ENCODE measurements at places on chromosomes 16 and 17.

- DNase-seq = no peak
Measured at GRCh38 chr17:77907497-77908461, 50.7 kb upstream of the TNRC6C start.

DNA sequence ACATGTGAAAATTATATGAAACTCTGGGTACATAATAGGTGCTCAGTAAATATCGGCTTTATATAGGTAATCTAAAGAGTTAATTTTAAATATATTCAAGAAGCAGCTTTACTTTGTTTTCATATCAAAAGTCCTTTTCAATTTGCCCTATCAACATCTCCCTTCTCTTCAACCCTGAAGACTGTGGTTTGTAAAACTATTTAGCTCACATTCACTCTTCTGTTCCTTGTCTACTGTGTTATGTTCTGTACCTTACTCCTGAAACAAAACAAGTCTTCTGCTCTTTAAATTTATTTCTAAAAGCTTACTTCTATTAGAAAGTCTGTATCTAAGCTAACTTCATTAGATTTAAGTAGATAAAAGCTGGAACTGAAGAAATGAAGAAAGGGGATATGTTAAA, 301.7 kb upstream of the PMFBP1 start:
- DNase-seq = no peak

DNA sequence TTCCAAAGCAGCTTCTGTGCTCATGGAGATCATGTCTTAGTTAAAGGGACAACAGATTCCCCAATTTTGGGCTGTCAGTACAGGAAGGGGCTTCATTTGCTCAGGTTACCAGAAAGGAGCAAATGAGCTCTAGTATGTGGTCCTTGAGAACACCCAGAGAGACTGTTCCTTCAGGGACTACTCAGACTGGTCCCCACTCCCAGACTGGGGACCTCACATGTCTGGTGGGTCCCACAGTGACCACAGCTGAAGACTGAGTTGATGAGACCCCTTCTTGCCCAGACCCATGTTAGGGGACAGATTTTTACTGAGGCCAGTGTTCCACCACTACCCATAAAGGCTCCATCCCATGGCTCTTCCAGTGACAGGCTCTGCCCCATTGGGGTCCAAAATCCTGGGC, 1695.2 kb downstream of the TP53TG3F start:
- no peak for DNase-seq

DNA sequence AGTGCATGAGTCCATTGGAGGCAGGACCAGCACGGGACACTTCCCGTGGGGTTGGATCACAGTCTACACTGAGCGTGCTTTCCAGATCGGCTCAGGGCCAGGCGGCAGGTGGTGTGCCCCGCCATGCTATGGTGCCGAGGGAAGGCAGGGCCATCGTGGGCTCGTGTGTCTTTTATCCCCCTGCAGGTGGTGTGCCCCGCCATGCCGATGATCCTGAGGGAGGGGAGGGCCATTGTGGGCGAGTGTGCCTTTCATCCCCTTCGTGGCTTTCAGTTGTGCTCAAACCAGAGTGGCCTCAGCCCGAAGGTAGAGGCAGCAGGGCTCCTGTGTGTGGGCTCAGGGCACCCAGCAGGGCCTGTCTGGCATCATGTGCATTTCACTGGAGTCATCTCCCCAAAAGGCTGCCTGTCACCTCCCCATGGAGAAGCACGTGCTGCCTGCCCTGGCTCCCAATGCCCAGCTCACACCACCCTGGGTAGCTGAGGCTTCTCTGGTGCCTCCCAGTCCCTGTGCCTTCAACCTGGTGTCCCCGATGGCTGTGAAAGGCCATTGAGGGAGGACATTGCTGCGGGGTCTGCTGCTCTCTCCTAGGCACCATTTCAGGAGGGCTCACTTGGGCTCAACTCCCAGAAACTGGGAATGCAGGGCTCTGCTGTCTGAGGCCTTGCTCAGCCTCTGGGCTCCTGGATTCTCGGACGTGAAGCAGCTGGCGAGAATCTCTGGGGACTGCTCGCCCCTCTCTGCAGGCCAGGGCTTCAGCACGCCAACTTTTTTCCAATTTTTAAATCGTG, 207.6 kb downstream of the NPIPB11 start:
- no peak for DNase-seq

GRCh38 chr16:65121870-65122723, at the start of gene CDH11:
TSS of gene CDH11 (minus strand) at chr16:65122063. CDS start at chr16:65004869, 117,194 bp downstream.
- no peak for DNase-seq

GRCh38 chr17:82449131-82449882, 1.2 kb downstream of the CYBC1 start:
- peak; percentile 84 for DNase-seq

DNA sequence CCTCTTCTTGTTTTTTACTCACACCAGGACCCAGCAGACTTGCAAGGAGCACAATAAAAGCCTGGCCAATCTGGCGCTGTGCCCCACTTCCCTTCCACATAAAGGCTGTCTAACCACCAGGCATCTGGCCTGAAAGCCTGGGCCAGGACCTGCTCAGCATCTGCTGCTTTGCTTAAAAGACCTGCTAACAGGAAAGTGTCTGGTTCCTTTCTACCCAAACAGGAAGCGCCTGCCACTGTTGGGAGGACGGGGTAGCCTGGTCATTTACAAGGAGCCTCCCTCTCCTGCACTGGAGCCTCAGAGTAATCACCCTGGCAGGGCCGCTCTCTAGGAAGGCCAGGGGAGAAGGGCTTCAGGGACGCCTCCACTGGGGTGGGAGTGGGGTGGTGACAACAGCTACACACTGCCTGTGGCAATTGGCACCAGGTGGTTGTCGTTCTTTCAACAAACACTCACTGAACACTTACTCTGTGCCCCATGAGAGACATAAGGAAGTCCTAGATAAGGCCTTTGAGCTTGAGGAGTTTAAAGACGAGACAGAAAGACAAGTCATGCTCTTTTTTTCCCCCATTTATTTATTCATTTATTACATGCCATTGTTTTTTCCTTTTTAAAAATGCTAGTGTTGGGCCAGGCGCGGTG, 6.3 kb upstream of the MMP28 start:
- DNase-seq = no peak

DNA sequence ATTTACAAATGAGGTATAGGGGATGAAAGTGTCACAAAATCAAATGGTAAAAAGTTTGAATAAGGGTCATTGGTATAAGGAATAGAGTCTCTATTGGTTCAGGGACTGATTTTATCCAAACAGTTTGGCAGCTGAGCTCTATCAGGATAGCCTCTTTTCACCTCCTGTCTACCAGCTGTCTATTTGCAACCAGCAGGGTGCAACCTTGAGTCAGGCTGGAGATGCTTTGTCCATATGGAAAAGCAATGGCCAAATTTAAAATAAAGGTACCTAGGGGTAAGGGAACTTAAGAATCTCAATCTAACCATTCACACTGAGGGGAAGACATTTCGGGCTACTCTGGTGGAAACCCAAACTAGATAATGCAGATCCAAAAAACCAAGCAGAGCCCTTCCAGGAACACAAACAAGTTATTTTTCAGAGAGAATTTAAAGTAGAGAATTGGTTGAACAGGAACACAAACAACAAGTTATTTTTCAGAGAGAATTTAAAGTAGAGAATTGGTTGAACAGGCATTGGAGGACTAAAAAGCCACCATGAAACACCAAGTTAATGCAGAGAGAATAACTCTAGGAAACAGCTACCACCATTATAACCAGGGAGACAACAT, 12.6 kb upstream of the CA10 start:
- DNase-seq = no peak

DNA sequence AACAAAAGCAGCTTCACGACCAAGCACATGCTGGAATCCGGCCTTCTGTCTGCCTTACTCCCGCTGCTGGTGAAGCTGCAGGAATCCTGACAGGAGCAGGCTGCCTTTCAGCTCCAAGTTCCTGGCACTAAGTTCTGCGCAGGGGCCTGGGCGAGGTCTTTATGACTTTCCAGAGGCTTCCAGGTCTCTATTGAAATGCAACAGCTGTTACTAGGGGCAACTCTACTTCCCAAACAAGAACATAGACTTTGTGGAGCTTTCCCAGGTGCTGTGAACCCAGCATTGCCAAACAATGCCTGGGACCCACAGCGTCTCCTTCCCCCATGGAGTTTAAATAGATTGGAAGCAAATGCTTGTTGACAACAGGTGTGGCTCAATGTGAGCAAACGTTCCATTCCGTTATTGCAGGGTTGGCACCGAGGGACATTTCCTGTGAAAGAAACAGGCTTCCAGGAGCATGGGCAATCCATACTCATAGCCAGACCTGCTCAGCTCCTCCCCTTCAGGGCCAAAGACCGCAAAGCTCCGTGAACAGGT, 156.0 kb downstream of the CDH13 start:
- DNase-seq = no peak

- DNase-seq = no peak
Measured at GRCh38 chr16:64174327-64174726, 947.5 kb downstream of the CDH11 start.

- no peak for DNase-seq
Measured at GRCh38 chr16:67098599-67098998, 11.1 kb upstream of the PHAF1 start.

DNA sequence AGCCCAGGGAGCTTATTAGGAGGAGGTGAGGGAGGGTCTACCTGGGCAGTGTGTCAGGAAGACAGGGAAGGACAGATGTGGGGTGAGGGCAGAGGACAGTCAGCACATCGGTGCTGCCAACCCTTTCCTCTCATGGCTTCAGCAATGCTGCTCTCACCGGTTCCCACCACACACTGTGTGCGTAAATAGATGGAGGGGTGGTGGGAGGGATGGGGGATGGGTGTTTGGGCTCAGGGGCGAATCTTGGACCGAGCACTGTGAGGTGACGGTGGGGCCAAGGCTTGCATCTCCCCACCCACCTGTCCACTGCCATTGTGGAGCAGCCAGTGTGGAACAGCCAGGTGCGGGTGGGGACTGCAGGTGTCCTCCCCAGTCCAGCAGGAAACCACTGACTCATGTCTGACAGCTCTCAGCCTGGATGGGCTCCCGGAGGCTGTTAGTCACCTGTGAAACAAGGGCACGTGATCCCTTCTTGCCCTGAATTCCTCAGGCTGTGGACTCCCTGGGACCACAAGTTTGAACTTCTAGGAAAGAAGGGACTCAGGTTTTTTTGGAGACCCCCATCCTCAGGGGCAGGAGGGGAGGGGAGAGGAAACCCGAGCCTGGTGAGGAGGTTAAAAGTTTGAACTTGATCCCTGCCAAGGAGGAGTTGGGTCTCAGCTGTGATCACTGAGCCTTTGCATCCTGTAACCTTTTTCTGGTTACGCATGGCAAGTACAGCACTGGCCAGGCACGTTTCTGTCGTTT, 42.7 kb upstream of the SMPD3 start:
- no peak for DNase-seq

DNA sequence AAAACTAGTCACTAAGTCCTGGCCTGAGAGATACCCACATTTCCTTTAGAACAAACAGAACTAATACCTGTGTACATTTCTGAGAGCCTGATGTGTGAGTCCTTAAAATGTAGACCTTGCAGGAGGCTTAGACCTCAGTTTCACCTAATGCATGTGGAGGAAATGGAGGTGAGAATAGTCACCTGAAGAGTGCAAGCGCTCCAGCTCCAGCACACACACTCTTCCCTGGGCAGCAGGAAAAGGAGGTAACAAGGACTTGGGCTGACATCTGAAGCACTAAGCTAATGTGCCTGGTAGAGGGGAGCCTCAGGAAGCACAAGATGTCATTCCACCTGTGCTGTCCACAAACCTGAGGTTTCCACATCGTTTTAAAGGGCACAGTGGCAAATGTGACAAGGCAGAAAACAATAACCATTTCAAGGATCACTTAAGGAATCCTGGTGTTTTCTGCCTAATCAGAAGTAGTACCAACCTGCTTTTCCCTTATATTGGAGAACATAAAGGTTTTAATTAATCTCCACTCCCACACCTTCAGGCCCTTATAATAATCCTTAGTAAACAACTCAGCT, 17.2 kb upstream of the RSL1D1 start:
- DNase-seq = no peak

- DNase-seq = peak; percentile 82
Measured at GRCh38 chr17:27601069-27601974, 29.7 kb upstream of the LGALS9 start.

- DNase-seq = no peak
Measured at GRCh38 chr17:74298778-74299177, 24.7 kb downstream of the DNAI2 start.

GRCh38 chr16:4847774-4848587, 700 bp downstream of the UBN1 start:
- peak; percentile 63 for DNase-seq

DNA sequence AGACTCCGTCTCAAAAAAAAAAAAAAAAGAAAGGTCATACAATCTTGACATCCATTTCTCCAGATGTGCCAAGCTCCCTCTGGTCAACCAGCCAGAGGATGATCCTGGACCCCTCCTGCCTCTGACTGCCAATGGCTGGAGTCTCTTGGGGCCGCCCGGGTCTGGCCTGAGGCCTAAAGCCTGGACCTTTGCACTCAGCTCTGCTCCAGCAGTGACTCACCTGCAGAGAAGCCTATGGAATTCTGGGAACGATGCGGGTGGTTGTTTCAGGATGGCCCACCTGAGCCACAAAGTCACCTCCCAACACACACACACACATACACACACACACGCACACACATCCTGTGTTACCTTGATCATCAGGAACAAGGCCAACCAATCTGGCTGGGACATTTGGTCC, 64.0 kb upstream of the DNAH17 start:
- no peak for DNase-seq

DNA sequence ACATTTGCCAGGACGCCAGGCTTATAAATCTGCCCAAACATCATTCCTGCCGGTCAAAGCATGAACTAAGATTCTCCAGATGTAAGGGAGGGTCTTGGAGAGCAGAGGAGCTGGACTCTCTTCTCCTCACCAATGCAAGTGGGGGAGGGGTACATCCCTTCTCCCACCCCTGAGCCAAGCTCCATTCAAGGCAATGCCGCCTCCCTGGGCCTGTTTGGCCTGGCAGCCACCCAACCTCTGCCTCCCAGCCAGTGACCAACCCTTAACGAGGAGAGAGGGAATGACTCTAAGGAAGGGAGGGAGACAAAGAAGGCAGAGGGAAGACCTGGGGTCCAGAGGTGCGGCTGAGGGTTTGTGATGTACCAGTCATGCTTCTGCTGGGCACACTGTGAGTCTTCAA, 13.8 kb downstream of the C17orf50 start:
- no peak for DNase-seq

DNA sequence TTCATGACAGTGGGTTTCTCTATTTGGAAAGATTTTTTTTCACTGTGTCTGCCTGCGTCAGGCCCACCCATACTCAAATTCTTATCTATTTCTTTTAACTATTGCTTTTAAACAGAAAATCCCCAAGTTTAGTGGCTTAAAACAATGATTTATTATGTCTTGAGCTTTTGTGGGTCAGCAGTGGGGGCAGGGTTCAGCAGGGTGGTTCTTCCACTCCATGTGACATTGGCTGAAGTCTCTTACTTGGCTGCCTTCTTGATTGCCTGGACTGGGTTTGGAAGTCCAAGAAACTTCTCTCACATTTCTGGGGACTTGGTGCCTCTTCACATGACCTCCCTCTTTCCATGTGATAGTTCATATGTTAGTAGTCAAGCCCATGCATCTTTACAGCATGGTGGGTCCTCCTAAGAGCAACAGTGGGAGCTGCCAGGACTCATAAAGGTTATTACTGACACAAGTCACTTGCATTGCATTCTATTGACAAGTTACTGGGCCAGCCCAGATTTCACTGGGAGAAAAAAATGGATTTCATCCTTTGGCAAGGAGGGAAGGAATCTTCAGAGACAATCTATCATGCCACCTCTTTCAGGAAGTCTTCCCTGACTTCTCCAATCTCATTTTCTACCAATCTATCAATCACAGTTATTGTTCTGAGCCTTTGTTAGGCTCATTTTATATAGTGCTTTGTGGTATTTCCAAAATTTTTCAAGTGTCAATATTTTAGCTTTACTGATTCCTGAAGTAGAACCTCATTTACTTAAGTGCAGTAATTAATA, 436.1 kb downstream of the XYLT1 start:
- no peak for DNase-seq

- DNase-seq = no peak
Measured at GRCh38 chr17:38761612-38762011, 9.1 kb downstream of the PSMB3 start.

GRCh38 chr16:65373097-65373496, 251.2 kb upstream of the CDH11 start:
- no peak for DNase-seq

Data from GM20000 (cell line).